Stomach (tissue), 19 donors: ENCODE measurements at places on chromosomes 11 and 22.

- DNase-seq: no peak
These were observed 98.0 kb downstream of the SHANK2 start for GRCh38 chr11:71154261-71154805.

GRCh38 chr11:131776211-131776610 lies 405.8 kb downstream of the NTM start:
- DNase-seq: no peak

DNA sequence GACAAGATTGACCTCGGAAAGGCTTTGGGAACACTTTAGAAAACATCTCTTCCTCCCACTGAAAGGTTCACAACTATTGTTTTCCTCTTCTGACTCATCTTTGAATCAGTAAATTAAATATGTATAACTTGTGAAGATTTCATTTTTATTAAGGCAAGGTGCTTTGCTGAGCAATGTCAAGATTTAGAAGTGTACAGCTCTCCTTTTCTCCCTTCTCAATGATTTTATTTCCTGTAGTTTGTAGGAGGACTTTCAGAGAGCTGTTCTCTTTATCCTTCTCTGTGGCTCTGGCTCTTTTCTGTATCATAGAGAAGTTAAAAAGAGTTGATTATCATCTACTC lies 594.2 kb downstream of the METTL15 start:
- DNase-seq: no peak

DNA sequence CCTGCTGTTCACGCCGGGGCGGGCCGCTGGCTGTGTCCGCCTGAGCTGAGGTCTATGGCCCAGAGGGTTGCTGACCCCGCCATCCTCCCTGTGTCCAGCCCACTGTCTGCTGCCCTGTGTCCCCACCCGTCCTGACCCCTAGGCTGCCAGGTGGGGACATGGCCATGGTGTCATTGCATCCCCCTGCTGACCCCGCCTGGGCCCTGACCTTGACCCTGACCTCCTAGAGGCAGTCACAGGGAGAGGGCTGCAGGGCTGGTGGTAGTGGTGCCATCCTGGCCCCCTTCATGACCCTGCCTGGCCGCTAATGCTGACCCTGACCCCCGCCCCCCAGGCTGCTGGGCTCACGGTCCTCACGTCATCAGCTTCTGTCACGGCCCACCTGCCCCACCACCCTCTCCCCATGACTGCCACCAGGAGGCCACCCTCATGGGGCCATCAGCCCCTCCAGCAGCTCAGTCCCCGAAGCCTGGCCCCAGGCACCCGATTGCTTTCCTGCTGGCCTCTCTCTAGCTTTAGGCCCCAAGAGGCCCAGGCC lies 285.9 kb downstream of the BRD1 start:
- no peak for DNase-seq

DNA sequence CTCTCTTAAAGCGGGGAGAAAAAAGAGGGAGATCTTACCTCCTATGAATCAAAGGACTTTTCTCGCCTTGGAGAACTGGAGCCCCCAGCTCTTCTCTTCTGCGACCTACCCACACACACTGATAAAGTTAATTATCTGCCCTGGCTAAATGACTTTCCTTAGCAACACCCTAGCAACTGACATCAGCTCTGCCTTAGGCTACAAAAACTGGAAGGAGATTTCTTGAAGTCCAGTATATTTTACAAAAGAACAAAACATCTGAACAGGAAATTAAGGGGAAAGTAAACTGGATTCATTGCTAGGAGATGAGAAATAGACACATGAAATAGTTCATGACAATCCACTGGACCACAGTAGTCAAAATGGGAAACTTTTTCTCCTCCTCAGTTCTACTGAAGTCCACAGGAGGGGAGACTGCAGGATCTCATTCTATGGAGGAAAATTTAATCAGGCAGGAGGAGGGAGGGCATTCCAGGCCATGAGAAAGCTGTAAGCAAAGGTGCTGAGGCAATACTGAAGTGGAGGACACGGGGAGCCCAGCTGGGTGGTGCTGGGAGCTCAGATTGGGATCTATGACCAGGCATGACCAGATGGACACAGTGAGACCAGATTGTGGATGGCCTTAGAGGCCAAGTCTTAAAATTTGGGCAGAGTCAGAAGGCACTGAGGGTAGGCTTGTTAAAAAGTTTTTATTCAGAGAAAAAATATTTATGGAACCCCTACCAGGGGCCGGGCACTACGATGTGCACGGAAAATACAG lies 3.7 kb upstream of the SPON1 start:
- no peak for DNase-seq

DNA sequence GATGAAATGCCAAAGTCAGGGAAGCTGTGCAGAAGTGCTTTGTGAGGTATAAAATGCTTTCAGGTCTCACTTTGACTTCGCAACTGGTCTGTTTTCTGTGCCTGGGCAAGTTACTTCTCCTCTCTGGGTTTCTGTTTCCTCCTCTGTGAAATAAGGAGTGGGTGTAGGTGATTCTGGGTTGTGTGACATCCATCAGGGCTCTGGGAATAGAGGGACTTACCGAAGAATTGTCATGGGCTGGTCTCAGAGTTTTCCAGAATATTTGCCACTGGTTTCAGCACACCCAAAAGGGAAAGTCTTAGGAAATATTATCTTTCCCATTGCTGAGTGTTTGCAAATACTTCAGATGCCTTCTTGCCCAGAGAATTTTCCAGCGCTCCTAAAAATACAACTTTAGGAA lies 118.4 kb downstream of the KIAA1671 start:
- DNase-seq: no peak

DNA sequence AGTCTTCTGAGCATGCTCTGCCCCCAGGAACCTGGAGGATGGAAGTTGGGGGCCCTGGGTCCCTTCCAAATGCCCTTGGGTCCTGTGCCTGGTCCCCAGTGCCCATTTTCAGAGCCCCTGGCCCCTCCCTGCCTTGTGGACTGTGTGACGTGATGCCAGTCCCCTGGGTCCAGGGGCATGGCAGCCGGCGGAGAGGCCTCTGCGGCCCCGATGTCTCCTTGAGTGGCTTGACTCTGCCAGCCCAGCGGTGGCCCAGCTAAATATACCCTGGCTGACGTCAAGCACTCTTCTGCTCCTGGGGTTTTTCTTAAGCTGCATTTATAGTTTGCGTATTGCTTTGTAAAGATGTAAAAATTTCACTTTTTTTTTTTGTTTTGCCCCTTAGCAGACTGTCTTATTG lies 35.2 kb upstream of the PARVG start:
- no peak for DNase-seq

- no peak for DNase-seq
These were observed 9.1 kb downstream of the POLD4 start for GRCh38 chr11:67344264-67344663.

GRCh38 chr22:32619614-32620426 lies 145.2 kb downstream of the FBXO7 start:
- DNase-seq: no peak

DNA sequence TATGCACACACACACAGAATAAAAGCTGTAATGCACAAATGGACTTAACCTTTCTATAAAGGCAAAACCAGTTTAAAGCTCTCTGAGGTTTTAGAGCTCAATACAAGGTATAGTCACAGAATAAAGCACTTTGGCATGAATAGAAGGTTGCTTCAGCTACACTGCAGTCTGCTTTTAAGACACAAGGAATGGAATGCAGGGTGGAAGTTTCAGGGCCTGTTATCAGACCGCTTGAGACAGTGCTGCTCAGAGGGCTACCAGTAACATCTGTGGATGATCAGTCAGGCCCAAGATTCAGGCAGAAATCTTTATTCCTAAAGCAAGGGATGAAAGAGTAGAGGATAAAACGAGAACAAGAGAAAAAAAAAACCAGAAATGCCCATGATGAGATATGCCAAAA lies 46.7 kb downstream of the CD44 start:
- DNase-seq: no peak

DNA sequence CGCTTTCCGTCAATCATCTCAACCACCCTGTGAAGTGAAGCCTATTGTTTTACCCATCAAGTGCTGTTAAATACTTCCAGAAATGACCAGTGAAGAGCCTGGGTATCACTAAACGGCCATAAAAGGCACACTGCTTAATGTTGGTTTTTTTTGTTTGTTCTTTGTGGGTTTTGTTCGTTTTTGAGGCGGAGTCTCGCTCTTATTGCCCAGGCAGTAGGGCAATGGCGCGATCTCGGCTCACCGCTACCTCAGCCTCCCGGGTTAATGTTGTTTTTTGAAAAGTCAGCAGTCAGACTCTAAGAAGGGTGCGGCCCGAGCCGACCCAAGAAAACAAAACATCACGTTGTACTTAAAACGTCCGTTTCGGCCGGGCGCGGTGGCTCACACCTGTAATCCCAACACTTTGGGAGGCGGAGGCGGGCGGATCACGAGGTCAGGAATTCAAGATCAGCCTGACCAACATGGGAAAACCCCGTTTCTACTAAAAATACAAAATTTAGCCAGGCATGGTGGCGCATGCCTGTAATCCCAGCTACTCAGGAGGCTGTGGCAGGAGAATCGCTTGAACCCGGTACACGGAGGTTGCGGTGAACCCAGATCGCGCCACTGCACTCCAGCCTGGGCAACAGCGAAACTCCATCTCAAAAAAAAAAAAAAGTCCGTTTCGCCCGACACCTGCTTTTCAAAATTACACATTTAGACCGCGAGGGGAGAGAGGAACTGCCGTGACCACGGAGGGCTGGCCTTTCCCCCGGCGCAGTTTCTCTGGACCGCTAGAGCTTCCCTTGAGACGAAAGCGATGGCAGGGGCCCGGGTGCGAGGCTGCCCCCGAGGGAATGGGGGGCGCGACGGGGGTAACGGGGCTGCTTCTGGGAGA lies 714 bp downstream of the CD59 start:
- peak; percentile 73 for DNase-seq

- DNase-seq: no peak
These were observed 69.7 kb downstream of the TENM4 start for GRCh38 chr11:79371152-79371551.

- no peak for DNase-seq
These were observed 13.3 kb upstream of the MEN1 start for GRCh38 chr11:64823568-64824119.

- no peak for DNase-seq
These were observed 105.8 kb downstream of the GAB2 start for GRCh38 chr11:78311702-78312371.

- DNase-seq: no peak
These were observed 189.0 kb upstream of the NARS2 start for GRCh38 chr11:78763664-78764063.

- DNase-seq: peak; percentile 26
These were observed 3.0 kb upstream of the INPPL1 start for GRCh38 chr11:72221386-72222075.

- DNase-seq: peak; percentile 82
These were observed 847 bp downstream of the ME3 start for GRCh38 chr11:86671531-86672006.

DNA sequence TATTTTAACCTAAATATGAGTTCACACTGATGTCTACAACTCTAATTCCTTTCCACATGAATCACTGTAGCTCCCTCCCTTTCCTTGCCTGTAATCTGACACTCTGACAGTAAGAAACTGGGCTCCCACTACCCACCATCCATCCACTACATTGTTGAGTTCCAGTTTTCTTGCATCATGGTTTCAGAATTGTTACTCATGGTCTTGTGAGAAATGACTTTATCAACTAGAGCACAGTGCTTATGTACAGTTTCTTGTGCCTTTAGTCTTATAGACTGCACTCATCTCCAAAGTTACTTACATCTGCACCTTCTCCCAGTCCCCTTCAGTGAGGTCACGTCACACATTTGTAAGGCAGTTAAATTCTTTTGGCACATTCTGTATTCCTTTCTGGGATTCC lies 78.6 kb downstream of the RTL6 start:
- DNase-seq: no peak

DNA sequence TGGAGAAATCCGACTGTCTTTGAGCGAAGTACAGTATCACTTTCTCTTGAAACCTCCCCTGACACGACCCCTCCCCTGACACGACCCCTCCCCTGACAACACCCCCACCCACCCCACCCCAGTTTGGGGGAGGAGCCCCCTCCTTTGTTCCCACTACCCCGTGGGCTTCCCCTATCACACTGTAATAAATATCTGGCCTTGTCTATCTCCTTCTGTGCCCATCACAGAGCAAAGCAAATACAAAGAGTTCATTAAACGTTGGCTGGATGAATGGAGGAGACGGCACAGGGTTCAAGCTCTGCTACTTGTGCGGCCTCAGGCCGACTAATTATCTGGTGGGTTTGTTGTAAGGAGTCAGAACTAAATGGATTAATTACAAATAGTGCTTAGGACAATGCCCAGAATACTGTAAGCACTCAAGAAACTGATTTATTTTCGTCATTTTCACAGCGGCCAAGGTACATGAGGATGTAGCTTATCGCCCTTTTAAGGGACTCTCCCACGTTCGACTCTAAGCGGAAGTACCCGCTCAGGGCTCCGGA lies 628 bp upstream of the GGA1 start:
- DNase-seq: no peak

- no peak for DNase-seq
These were observed 134.3 kb downstream of the TBC1D22A start for GRCh38 chr22:46896568-46897245.

- DNase-seq: peak; percentile 40
These were observed 25.9 kb downstream of the MOV10L1 start for GRCh38 chr22:50115693-50116092.

- no peak for DNase-seq
These were observed 354.8 kb downstream of the ETS1 start for GRCh38 chr11:128232588-128232987.

DNA sequence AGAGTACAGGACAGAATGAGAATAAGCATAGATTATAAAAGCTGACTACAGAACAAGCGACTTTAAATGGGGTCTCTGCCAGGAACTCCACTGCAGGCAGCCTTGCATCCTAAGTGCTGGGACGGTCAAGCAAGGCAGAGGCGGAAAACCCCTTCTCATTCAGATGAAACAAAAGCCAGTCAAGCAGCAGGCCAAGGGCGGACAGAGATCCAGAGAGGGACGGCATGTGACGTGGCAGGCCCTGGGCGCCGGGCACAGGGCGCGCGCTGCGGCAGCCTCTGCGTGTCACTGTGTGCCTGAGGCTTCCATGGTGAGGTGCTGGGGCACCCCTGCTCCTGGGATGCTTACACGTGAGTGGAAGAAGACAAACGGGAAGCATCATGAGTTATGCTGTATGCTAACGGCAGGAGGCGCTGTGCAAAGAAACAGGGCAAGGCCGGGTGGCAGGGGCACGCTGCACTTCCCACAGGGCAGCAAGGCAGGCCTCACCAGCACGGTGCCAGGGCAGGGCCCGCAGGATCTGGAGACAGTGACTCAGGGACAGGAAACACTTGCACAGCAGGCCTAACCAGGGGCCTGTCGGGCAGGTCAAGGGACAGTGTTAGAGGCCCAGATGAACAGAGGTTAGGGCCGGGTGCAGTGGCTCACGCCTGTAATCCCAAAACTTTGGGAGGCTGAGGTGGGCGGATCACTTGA lies 6.2 kb downstream of the TOLLIP start:
- DNase-seq: peak; percentile 26

GRCh38 chr11:6705905-6706535 lies 22.9 kb upstream of the MRPL17 start:
- peak; percentile 85 for DNase-seq

DNA sequence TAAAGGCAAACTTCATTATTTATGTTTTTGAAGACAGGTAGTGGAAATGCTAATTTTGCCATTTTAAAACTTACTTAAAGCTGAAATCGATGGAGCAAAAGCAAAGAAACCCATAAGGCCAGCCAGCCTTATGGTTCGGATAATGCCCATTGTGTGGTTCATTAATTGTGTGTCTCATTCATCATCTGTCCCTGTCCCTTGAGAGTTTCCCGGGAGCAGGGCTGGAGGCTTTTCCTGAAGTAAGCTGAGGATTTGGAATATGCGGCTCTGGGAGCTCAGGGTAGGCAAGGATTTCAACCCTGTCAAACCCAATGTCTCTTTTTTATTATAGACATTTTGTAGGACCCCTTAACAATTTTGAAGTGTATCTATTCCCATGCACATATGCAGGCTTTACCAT lies 790.0 kb upstream of the KIRREL3 start:
- no peak for DNase-seq

- no peak for DNase-seq
These were observed 117.5 kb upstream of the ALX4 start for GRCh38 chr11:44427432-44427831.
